Sigmoid colon (tissue), 7 donors: ENCODE measurements at places on chromosomes 3 and 15.

DNA sequence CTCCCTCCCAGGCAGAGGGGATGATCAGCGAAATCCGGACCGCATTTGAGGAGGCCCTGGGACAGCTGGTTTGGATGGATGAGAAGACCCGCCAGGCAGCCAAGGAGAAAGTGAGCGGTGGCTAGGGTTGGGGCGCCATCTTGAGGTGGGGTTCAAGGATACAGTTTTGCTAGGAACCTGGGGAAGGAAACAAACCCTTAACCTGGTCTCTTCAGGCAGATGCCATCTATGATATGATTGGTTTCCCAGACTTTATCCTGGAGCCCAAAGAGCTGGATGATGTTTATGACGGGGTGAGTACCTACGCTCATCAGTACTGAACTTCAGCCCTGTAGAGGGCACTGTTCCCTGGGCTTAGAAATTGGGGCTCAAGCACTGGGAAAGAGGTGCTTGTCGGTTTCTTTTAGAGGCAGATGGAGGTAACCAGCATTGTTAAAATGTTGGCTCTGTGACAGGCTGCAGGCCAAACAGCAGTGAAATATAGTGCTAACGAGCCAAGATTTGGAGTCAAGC lies 9.6 kb upstream of the PSMD2 start:
- H3K27me3 ChIP-seq = peaks cover 19% of the 10 kb centered on the region
- no peak overlapping the region for H3K4me3 ChIP-seq
- no peaks in the 10 kb centered on the region for H3K36me3 ChIP-seq
- no peak overlapping the region for H3K27ac ChIP-seq

GRCh38 chr3:171658841-171659240 lies 151.4 kb downstream of the PLD1 start:
- H3K36me3 ChIP-seq = no peaks in the 10 kb centered on the region
- H3K27ac ChIP-seq = no peak overlapping the region
- H3K4me3 ChIP-seq = no peak overlapping the region
- no peaks in the 10 kb centered on the region for H3K27me3 ChIP-seq
- no peak for DNase-seq

- peak; percentile 65 for DNase-seq
- peaks cover 43% of the 10 kb centered on the region for H3K4me1 ChIP-seq
- no peaks in the 10 kb centered on the region for H3K36me3 ChIP-seq
Measured at GRCh38 chr3:4302747-4303146, 422 bp upstream of the SETMAR start.

- no peaks in the 10 kb centered on the region for H3K27me3 ChIP-seq
- no peaks in the 10 kb centered on the region for H3K4me1 ChIP-seq
- H3K27ac ChIP-seq = no peak overlapping the region
- H3K4me3 ChIP-seq = no peak overlapping the region
- no peak for DNase-seq
Measured at GRCh38 chr3:127887321-127887720, 27.7 kb upstream of the KBTBD12 start.

GRCh38 chr3:48426401-48426909 lies 3.4 kb downstream of the PLXNB1 start:
- no peak overlapping the region for H3K4me3 ChIP-seq
- no peaks in the 10 kb centered on the region for H3K36me3 ChIP-seq
- H3K27ac ChIP-seq = peak overlapping the region; percentile 96
- peak; percentile 79 for DNase-seq

DNA sequence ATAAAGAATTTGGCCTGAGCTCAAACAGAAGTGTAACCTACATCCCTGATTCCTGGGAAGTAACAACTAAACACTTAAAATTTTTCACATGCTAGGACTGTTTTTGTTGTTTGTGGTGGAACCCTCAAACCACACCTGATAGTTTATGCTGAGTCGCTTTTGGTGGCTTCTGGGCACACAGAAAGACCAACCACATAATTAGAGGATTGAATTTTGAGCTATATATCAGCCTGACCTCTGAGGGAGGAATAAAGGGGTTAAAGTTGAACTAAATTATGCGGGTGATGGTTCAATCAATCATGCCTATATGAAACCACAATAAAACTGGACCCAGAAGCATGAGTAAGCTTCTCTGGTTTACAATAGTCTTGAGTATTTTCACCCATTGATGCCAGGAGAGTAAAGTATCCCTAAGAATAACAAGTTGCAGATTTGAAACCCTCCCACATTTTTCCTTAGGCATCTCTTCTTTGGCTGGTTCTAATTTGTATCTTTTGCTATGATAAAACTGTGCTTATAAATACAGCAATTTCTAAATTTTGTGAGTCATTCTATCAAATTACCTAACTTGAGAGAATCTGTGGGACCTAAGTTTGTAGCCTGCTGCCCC lies 1304.5 kb upstream of the GBE1 start:
- no peak for DNase-seq
- H3K4me3 ChIP-seq = no peak overlapping the region
- H3K36me3 ChIP-seq = no peaks in the 10 kb centered on the region
- no peaks in the 10 kb centered on the region for H3K27me3 ChIP-seq
- no peak overlapping the region for H3K27ac ChIP-seq

GRCh38 chr3:129005526-129006303 lies 4.6 kb downstream of the EFCC1 start:
- peaks cover 56% of the 10 kb centered on the region for H3K27me3 ChIP-seq
- no peaks in the 10 kb centered on the region for H3K4me1 ChIP-seq
- H3K36me3 ChIP-seq = no peaks in the 10 kb centered on the region
- H3K27ac ChIP-seq = peak overlapping the region; percentile 57
- no peak overlapping the region for H3K4me3 ChIP-seq

DNA sequence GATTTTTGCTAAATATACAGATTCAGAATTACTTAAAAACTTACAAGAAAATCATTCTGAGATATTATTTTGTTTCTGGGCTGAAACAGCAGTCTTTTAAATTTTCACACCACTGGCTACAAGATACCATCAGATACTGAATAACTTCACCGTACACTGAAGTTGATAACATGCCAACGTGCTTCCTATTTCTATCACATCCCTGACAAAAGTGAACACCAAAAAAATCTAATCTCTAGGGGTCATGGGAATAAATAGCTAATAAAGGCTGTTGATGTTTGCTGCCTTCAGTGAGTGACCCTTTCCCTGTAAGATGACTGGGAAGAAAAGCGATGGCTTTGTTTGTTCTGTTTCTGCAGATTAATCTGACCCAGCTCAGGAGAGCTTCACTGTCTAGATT lies 120.5 kb downstream of the DUT start:
- H3K27me3 ChIP-seq = no peaks in the 10 kb centered on the region
- peaks cover 3% of the 10 kb centered on the region for H3K36me3 ChIP-seq
- no peak overlapping the region for H3K27ac ChIP-seq
- DNase-seq = no peak
- H3K4me1 ChIP-seq = no peaks in the 10 kb centered on the region

GRCh38 chr15:54089776-54090175 lies 111.5 kb downstream of the UNC13C start:
- no peaks in the 10 kb centered on the region for H3K27me3 ChIP-seq
- H3K36me3 ChIP-seq = no peaks in the 10 kb centered on the region
- H3K27ac ChIP-seq = no peak overlapping the region
- H3K4me3 ChIP-seq = no peak overlapping the region
- H3K4me1 ChIP-seq = no peaks in the 10 kb centered on the region

DNA sequence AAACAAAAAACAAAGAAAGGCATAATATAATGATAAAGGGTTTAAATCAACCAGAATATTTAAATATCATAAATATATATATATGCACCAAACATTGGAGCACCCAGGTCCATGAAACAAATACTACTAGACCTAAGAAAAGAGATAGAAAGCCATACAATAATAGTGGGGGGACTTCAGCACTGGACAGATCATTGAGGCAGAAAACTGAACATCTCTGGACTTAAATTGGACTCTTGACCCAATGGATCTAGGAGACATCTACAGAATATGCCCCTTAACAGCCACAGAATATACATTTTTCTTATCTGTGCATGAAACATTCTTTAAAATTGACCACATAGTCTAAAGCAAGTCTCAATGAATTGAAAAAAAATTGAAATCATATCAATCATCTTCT lies 48.7 kb upstream of the CD96 start:
- no peaks in the 10 kb centered on the region for H3K4me1 ChIP-seq
- H3K27ac ChIP-seq = no peak overlapping the region
- H3K36me3 ChIP-seq = no peaks in the 10 kb centered on the region
- no peaks in the 10 kb centered on the region for H3K27me3 ChIP-seq
- no peak for DNase-seq

DNA sequence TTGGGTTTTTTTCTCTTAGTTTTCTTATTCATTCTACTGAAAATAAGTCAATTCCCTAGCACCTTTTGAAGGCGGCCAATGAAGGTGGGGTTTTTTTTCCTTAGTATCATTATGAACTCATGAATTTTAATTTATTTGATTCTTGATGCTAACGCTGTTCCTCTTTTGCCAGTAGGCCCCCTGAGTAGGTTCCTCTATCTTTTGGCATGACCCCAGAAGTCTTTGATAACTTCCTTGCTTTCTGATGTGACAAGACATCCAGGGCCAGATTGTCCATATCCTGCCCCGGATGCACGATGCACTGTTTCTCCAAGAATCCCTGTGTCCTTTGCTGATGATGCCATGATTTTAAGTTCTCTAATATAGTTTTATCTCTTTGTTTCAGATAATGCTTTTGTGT lies 20.6 kb downstream of the LRRK1 start:
- no peak overlapping the region for H3K27ac ChIP-seq
- H3K27me3 ChIP-seq = no peaks in the 10 kb centered on the region
- no peaks in the 10 kb centered on the region for H3K4me1 ChIP-seq
- no peaks in the 10 kb centered on the region for H3K36me3 ChIP-seq
- no peak overlapping the region for H3K4me3 ChIP-seq

DNA sequence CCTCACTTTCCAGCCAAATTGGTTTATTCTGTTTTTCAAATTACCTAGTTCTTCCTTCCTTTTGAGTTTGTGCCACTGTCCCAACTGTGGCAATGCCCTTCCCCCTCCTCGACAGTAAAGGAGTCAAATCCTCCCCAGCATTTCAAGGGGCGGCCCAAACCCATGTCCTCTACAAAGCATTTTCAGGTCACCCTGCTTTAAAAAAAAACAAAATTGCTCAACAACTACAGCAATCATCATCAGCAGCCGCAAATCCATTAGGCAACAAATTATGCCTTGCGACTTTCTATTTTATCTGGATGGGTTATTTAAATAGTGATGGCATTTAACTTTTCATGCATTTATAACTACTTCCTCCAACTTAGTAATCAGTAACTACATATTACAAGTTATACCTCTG lies 32.7 kb downstream of the PLD1 start:
- no peaks in the 10 kb centered on the region for H3K4me1 ChIP-seq
- H3K27me3 ChIP-seq = no peaks in the 10 kb centered on the region
- no peak for DNase-seq
- H3K4me3 ChIP-seq = no peak overlapping the region
- H3K27ac ChIP-seq = no peak overlapping the region

GRCh38 chr3:141440942-141441341 lies 45.9 kb upstream of the RASA2 start:
- no peak for DNase-seq
- peak overlapping the region; percentile 94 for H3K27ac ChIP-seq
- H3K27me3 ChIP-seq = no peaks in the 10 kb centered on the region
- peaks cover 29% of the 10 kb centered on the region for H3K36me3 ChIP-seq
- no peak overlapping the region for H3K4me3 ChIP-seq

GRCh38 chr3:136925425-136926190 lies 32.2 kb upstream of the IL20RB start:
- no peaks in the 10 kb centered on the region for H3K27me3 ChIP-seq
- H3K4me3 ChIP-seq = no peak overlapping the region
- no peak overlapping the region for H3K27ac ChIP-seq
- H3K4me1 ChIP-seq = peaks cover 14% of the 10 kb centered on the region

GRCh38 chr3:126021702-126022101 lies 52.7 kb downstream of the ROPN1B start:
- no peaks in the 10 kb centered on the region for H3K27me3 ChIP-seq
- no peak overlapping the region for H3K27ac ChIP-seq
- H3K4me1 ChIP-seq = no peaks in the 10 kb centered on the region
- DNase-seq = no peak
- H3K4me3 ChIP-seq = no peak overlapping the region

DNA sequence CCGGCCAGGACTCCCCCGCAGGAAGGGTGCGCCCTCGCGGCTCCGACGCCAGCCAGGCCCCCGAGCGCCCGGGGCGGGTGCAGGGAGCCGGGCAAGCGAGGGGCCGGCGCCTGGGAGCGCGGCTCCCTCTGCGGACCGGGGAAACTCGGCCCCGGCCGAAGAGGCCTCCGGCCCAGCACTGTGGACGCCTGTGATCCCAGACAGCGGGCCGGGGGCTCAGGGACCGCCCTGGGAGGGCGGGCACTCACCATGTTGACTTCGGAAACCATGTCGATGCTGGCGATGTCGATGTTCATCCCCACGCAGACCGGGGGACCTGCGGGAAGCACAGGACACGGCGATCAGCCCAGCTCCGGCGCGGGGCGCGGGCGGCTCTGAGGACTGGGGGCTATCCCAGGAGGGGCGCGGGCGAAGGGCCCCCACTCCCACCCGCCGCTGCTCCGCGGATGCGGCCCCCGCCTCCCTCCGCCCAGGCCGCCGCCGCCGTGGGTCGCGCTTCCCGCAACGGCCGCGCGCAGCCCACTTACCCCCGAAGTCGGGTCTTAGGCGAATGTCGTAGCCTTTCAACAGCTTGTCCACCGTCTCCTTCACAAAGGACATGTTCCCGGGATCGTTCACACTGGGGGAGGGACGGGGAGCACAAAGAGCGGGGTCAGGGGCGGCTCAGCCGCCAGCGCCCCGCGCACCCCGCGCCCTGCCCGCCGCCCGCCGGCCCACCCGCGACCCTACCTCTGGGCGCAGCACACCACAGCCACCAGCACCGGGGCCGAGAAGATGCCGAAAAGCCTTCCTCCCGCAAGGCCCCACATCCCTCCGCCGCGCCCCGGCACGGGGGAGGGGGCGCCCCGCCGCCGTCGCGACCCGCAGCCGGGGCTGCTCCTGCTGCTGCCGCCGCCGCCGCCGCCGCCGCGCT lies at the start of gene GABRB3:
TSS of gene GABRB3 (minus strand) at position 913 of the 913 bp plus-strand sequence.
- peak within 1 kb of the TSS; percentile 42 for H3K4me3 ChIP-seq
- H3K36me3 ChIP-seq = no peaks in the 10 kb centered on the region
- H3K4me1 ChIP-seq = peaks cover 20% of the 10 kb centered on the region
- H3K27ac ChIP-seq = no peak within 1 kb of the TSS
- peaks cover 39% of the 10 kb centered on the region for H3K27me3 ChIP-seq
- no peak for DNase-seq

DNA sequence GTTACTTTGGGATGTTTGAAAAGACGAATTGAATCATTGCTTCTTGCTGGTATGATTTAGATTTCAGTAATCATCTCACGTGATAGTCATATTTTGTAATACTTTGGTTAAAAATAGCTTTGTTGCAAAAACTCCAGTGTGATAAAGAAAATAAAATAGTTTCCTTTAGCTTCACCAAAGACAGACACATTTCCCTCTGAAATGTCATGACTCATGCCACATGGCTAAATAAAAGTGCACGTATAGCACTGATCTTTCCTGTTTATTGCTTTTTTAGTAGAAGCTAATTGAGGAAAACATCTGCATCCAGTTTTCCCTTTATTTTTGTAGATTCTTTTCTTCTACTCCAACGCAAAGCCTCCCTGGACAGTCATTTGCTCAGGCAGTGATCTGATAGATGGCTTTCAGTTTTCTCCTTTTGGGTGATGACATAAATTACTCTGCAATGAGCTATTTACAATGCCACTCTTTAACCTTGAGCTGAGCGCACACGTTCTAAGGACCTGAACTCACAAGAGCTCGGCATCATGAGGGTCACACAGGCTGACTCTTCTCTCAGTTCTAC lies 84.9 kb downstream of the ARNT2 start:
- no peaks in the 10 kb centered on the region for H3K36me3 ChIP-seq
- no peaks in the 10 kb centered on the region for H3K4me1 ChIP-seq
- no peak for DNase-seq
- H3K27me3 ChIP-seq = no peaks in the 10 kb centered on the region

GRCh38 chr15:82802497-82802896 lies 3.4 kb downstream of the FSD2 start:
- no peaks in the 10 kb centered on the region for H3K36me3 ChIP-seq
- no peak for DNase-seq
- H3K4me1 ChIP-seq = no peaks in the 10 kb centered on the region
